ENCODE measurements at places on chromosomes 2 and 18.

DNA sequence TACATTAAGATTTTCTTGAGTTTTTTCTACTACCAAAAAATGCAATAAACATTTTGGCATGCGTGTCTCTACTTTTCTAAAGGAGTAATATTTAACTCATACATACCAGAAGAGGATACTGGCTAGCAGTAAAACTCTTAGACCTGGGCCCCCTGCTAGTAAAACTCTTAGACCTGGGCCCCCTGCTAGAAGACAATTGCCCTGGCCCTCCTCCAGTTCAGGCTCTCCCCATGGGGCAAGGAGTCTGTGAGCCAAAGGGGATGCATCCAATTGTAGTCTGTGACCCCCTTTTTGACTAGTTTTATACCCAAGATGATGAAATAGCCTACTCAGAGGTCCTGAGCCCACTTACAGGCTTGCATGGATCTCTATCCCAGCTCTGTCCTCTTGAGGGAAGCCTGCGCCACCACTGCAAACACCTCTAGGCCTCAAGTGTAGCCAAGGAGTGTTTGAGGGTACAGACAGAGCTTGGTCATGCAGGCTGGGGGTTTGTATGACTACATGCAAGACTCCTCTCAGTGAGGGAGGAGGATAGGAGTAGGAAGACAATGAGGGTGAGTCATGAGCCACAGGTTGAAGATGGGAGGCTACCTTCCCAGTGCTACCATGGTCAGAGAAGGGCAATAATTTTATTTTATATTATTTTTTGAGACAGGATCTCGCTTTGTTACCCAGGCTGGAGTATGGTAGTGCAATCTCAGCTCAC lies 45.2 kb upstream of the PGAP1 start:
- DNase-seq = no peak

DNA sequence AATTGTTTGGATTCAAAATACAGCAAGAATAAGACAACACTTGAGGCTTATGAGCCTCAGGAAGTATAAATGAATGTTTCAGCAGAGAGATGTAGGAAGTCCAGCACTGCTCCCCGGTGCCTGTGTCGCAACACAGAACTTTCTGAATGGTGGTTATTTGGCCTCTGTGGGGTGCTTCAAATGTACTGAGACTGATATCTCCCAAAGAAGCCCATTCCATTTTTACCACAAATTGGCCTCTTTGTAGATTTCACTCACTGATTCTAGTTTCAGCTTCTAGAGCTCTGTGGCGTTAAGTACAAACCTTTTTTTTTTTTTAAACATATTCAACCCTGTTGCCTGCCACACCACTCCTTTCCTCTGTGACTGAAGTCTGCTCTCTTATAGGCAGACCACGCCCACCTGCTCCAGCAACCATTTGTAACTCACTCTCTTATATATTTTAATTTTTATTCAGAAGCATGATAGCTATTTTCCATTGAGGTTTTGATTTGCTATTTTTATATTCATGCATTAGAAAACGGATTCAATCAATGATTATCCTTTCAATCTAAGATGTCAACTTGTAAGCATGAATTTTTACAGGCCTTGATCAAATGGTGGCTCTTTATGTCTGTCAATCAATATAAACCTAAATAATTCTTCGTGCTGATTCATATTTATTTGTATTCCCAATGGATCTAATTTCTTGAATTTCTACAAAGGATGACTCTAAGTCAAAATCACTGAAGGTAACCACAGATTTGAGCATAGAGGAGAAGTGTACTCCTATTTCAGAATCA lies 277.1 kb upstream of the CCDC68 start:
- no peak for DNase-seq

- DNase-seq = no peak
These were observed 1.1 kb downstream of the TMEM169 start for GRCh38 chr2:216082805-216083204.

GRCh38 chr2:69753659-69754363 lies 11.9 kb downstream of the ANXA4 start:
- DNase-seq = no peak

- DNase-seq = no peak
These were observed 440.3 kb upstream of the HNMT start for GRCh38 chr2:137523931-137524330.

DNA sequence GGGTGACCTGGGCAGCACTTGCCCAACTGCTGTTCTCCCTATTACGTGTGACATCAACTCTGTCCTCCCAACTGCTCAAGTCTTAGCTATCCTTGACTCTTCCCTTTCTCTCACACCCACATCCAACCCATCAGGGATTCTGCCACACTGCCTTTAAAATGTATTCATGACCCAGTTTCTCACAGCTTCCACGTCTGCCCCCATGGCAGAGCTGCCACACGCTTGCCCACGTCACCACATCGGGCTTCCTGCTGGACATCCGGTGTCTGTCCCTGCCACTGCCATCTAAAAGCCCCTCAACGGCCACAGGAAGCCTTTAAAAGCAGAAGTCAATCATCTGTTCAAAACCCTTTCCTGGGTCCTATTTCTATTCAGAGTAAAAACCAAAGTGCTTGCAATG lies 233.1 kb upstream of the POU3F3 start:
- DNase-seq = no peak
